ENCODE measurements at places on chromosomes 2 and 18.
A peak's percentile ranks its signal among the peaks of the same experiment; 100 is the strongest.

DNA sequence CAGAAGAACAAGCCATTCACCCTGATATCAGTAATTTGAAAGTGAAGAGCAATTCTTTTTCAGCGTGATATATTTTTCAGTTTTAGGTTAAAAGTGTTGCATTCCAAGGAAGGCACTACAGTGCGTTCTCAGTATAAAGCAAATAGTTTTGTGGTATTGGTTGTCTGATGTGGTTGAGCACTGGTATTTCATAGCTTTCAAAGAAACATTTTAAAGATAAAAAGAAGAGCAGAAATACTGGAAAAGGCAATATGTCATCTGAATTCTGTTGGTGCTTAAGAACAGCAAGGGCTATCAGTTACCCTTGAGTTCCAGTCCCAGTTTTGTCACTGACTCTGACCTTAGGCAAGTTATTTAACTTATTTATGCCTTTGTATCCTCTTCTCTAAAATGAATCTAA, 191.6 kb downstream of the BABAM2 start:
- no peak for DNase-seq

GRCh38 chr2:209977386-209978239, 24.8 kb upstream of the RPE start:
- no peak for DNase-seq

GRCh38 chr2:143162123-143162837, 33.1 kb downstream of the ARHGAP15 start:
- peak; percentile 54 for DNase-seq

DNA sequence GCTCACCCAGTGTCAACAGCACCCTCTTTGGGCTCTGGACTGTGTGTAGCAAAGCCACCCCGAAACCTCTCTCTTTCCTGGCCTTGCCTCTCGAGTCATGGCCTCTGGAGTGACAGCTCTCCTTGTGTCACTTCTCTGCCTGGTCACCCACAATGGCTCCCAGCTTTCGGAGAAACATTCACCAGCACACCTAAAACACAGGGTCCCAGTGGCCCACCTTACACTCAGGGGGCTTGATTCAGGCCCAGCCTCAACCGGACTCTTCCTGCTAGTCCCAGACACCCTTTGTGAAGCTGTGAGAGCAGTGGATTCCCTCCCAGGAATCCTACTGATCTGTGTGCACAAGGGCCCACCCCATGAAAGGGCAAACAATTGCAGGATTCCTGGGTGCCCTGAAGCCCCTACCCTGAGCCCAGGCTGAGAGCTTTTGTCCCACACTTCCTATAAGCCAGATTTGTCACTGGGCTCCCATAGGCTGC, 137.2 kb upstream of the HAAO start:
- no peak for DNase-seq

DNA sequence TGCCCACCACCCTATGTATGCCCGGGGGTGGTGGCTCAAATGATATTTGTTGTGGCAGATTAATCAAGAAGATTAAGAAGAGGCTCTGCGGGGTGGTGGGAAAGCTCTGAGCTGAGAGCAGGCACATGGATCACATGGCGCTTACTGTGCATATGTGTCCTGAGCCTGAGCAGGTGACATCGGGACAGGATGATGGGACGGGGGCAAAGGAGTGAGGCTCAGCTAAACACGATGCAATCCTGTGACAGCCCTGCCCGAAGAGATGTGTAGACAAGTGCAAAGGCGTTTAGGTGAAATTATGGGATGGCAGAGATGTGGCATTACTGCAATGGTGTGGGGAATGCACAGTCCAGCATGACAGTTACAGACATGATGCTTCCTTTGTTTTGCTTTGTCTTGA, 6.0 kb downstream of the LRRC30 start:
- no peak for DNase-seq

DNA sequence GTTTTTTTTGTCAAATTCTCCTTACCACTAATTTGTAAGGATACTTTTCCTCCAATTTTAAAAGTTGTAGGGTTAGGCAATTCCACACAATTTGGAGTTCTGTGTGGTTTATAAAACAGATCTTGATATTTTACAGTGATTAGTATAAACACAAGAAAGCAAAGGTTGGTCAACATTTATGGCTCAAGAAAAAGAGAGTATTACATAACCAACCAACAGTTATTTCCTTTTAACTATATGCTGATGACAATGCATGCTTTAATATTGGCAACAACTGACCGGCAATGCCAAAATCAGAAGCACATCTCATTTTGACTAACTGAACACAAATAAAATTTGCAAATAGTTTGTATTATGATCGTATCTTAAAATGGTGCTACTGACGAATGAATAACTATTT, 137.2 kb downstream of the CDH2 start:
- DNase-seq = no peak

DNA sequence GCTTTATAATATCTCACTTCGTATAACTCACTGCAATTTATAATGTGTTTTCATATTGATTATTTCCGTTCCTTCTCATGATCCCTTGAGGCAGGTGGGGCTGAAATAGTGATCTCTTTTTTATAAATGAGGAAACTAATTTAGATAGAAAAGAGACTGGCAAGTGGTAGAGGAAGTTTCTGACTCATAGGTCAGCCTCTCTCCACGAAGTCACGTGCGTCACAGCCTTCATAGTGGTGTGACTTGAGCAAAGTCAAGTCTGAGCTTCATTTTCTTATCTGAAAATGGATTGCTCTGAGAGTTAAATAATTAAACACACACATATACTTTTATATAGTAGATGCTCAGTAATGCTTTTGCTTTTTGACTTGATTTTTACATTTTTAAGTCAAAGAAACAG, 19.9 kb downstream of the ABCG5 start:
- no peak for DNase-seq

- no peak for DNase-seq
These were observed 40.8 kb upstream of the PXDN start for GRCh38 chr2:1784986-1785617.

DNA sequence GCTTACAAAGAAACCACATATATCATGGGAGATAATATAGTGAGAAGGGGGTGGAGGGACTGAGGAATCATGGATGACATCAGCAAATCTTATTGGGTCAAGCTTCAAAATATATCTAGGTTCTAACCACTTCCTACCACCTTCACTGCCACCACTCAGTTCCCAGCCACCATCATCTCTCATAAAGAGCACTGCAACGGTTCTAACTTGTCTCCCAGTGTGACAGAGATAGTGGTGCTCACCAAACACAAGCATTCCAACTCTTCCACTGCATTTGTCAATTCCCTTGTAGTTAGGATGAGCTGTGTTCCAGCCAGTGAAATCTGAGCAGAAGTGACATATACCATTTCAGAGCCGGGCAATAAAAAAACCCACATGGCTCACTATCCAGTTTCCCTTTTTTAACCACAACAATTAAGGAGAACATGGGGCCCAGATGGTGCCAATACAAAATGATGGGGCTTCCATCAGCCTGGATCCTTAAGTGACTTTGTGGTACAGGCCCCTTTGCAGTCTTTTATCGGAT, 318.1 kb downstream of the NBAS start:
- no peak for DNase-seq

- DNase-seq = no peak
These were observed 657.6 kb upstream of the SYT4 start for GRCh38 chr18:43934781-43935471.

DNA sequence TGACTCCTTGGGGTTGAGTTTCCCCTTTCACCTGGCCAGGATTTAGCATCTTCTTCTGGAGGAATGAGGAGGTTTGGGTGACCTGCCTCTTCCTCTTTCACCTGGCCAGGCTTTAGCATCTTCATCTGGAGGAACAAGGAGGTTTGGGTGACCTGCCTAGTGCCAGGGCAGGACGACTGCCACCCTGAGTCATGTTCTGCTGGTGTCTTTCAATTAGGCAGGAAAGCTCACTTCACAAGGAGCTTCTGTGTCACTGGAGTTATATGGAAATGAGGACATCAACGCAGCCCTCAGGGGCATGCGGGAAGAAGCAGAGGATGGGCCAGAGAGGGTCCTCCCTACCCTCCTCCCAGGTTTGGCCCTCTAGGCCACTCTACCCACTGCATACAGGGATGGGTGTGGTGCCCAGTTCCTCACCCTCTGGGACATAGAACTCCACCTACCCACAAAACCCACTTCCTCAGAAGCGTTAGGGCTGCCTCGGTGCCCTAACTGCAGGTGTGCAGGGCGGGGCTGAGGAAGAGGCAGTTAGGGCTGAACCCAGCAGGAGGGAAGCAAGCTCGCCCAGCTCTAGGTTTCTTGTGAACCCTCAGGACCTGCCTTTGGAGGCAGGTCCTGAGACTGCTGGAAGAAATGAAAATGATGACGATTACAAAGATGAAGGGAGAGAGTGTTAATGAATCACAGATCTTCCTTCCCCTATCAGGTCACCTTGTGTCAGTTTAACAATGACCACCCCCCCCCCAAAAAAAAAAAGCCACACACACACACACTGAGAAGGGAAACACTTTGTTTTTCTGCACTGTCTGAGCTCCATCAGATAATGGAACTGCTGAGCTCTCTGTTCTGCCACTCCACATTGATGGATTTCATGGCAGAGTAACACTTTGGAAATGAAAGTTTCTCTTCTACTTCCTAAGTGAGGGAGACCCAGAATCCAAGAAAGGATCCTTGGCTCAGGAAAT, 71.0 kb downstream of the ARL4C start:
- DNase-seq = peak; percentile 77

DNA sequence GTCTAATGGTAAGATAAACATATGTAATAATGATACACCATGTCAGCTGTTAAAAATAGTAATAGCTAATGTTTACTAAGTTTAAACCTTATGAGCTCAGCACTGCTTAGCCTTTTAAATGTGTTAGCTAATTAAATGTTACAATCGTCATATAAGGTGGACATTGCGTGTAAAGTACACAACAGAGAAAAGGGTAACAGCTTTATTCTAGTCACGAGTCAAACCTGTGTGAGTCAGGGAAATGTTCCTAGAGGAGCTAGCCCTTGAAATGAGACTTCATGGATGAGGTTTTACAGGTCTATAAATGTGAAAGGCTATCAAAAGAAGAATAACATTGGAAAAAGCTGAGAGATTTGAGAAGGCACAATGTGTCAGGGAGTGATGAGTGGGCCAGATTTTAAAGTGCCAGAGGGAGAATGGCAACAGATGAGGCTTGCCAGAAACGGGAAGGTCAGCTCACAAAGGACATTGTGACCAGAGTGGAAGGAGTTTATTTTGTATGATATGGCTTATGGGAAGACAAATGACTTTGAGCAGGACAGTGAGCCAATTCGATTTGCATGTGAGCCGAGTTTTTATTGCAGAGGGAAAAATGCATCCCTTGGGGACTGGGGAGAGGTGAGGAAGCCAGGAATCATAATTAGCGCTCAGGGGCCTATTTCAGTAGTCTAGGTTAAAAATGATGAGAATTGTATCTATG, 276.3 kb downstream of the CTNNA2 start:
- DNase-seq = no peak

DNA sequence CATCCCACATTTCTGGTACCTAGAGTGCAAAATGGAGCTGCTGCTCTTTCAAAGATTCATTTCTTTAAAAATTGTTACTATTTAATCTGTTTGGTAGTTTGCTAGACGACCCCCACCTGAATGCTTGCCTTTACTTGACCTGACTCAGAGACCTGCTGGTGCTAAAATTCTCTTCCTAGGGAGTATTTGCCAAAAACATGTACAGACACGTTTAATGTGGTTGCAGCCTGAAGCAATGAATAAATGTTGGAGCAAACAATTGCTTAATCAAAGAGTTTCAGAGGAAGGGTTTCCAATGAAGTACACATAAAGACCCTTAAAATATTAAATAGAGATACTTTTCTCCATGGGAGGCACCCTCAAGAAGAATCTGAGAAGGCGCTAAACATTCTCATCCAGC, 734.4 kb downstream of the CBLN2 start:
- no peak for DNase-seq

GRCh38 chr2:118747066-118747465, 100.4 kb downstream of the EN1 start:
- no peak for DNase-seq

DNA sequence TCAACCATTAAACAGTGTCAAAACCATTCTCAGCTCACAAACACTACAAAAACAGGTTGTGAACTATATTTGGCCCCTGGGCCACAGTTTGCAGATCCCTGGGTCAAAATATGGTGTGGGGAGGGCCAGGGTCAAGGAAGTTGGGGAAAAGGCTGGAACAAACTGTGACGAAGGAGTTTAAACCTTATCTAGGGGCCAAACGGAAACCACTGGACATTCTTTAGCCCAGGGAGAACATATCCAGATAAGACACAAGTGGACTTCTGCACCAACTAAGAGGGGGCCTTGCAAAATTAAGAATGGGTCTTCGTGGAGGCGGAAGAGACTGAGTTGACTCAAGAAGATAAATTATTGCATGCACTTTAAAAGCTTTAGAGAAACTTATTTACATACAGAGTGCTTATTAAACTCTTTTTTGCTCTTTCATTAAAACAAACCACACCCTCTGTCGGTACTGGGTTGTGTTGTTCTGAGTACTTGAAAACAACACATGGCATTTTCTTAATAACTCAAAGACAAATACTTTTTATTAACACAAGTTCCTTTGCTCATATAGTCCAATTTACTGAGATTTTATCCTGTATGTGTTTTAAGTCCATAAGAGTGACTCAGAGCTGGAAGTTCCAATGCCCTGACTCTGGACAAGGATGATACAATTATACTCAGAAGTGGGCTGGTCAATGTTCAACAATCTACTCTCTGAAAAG, 5.3 kb upstream of the ASAP2 start:
- no peak for DNase-seq

DNA sequence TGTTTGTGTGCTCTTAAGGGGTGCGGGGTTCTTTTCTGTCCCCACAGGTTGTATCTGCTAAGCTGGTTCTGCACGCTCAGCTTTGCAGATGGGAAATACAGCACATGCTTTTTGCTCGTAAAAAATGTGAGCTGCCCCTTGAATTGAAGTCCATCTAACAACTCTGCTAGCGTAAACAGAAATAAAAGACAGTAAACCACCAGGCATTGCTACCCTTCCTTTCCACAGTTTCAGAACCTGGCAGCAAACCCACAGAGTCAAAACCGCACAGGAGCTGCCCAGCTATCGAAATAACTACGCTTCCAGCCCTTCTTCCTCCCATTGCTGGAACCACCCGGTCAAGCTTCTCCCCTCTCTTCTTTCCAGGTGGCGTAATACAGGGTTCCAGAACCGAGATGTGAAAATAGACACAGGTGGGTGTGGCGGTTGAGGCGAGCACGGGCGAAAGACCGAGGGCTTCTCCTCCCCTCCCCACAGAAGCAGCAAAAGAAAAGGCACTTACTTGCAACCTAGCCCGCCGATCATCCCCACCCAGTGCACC, 479 bp downstream of the SCN9A start:
- DNase-seq = no peak

DNA sequence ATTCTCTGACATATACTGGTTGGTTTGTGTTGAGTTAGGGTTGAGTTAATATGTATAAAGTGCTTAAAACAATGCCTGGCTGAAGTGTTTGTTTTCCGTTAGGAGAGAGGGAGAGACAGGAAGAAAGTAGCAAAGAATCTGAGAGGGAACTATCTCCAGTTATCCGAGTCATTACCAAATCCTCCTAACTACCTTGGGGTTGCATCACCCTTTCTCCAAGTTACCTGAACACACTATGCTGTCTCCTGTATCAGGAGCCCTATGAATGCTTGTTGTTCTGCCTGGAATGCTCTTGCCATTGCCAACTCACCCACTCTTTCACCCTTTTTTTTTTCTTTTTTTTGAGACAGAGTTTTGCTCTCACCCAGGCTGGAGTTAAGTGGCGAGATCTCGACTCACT, 47.9 kb upstream of the ITGAV start:
- no peak for DNase-seq

GRCh38 chr2:196434217-196434616, 205.3 kb upstream of the CCDC150 start:
- DNase-seq = no peak

Measured in activated CD4-positive, alpha-beta T cell treated with anti-CD3 and anti-CD28 coated beads, Interleukin-2, amount 50 U/mL, for 1 hour (primary cell).